ENCODE measurements at places on chromosomes 16 and 17.

GRCh38 chr17:63476854-63477479 lies at the start of gene ACE:
TSS of gene ACE (plus strand) at chr17:63477061. CDS start at chr17:63477095, 34 bp downstream.
- no peak for DNase-seq

GRCh38 chr17:20071824-20072691 lies 62.9 kb downstream of the SPECC1 start:
- no peak for DNase-seq

DNA sequence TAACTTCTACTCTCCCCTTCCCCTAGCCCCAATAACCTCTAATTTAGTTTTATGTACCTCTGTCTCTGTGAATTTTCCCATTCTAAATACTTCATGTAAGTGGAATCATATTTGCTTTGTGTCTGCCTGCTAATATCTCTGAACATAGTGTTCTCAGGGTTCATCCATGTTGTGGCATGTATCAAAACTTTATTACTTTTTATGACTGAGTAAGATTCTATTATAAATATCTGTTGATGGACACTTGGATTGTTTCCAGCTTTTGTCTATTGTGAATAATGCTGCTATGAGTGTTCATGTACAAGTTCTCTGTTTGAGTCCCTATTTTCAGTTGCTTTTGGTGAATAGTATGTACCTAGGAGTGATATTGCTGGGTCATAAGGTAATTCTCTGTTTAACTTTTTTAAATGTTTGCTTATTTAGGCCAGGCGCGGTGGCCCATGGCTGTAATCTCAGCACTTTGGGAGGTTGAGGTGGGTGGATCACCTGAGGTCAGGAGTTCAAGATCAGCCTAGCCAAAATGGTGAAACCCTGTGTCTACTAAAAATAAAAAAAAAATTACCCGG lies 92.8 kb downstream of the CHD9 start:
- no peak for DNase-seq

DNA sequence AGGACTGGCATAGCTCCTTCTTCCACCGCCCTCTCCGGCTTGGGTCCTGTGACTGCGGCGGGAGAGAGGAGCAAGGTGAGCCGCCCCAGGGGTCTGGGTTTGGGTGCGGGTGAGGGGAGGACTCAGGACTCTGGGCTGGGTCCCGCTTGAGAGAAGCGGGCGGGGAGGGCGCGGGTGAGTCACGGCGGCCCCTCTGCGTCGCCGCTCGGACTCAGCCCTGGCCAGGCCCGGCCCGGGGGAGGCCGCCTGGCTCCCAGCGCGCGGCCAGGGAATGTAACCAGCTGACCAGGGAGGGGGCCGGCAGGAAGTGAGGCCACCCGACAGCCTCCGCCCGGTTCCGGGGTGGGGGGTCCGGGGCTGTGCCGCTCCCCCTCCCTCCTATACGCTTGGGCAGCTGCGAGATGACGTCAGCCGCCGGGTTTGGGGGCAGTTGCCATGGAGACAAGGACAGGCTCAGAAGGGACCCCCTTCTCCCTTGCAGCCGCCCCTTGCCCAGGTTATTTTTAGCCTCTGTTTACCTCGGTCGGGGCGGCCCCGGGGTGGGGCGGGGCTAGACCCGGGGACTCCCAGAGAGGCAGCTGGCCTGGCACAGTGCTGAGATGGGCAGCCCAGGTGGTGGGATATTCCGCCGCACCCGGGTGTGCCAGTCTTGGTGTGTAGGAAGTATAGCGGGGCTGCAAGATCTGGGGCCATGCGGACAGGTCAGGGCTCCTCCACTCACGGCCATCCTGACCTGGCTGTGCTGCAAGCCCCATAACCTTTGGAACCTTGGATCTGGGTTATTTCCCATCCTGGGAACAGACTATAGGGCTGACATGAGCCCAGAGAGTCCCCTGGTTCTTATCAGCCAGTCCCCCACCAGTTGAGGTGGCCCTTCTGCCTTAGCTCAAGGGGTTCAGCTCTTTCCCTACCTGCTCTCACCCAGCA lies 1.6 kb downstream of the RIPOR1 start:
- peak; percentile 33 for DNase-seq

- no peak for DNase-seq
Observed at GRCh38 chr17:50207315-50207714, 5.9 kb upstream of the COL1A1 start.

- no peak for DNase-seq
Observed at GRCh38 chr17:62187681-62188080, 122.6 kb upstream of the MED13 start.

GRCh38 chr16:27083861-27084261 lies 17.1 kb downstream of the C16orf82 start:
- DNase-seq = no peak

GRCh38 chr17:19464031-19465026 lies 53.3 kb downstream of the RNF112 start:
- no peak for DNase-seq

DNA sequence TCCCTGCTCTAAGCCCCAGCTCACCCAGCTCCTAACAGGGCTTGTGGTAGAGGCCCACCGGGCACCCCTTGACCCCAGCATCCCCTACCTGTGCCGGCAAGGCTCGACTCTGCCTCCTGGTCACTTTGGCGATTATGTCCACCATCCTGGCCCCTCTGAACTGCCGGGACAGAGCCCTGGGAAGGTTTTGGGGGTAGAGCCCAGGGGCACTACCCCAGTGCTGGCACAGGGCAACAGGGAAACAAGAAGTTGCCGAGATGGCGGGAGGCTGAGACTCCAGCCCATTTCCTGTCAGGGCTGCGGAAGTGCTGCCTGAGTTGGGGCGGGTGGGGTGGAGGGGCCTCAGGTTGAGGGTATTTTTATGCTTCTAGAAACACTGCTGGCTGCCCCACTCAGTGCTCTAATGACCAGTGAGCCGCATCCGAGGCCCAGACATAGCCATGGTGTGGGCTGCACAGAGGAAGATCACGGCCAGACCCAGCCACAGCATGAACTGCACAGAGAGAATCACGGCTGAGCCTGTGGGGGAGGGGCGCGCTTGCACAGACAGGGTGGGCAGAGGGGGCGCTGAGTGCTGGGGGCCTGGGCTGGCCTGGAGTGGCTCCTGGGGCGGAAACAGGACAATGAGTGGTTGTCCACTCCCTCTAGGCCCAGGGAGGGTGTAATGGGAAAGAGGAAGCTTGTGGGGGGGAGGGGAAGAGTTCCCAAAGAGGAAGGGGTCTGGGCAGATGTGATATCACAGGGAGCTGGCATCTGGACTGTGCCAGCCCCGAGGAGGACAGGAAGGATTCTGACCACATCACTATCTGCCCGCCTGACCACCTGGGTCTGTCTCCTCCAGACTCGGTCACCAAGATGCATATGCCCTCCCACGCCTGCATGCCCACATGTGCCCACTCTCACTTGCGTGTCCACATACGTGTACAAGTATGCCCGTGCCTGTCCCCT lies 22.3 kb downstream of the ARHGAP27 start:
- DNase-seq = peak; percentile 49

- no peak for DNase-seq
Observed at GRCh38 chr16:49505556-49505955, 132.0 kb downstream of the C16orf78 start.

DNA sequence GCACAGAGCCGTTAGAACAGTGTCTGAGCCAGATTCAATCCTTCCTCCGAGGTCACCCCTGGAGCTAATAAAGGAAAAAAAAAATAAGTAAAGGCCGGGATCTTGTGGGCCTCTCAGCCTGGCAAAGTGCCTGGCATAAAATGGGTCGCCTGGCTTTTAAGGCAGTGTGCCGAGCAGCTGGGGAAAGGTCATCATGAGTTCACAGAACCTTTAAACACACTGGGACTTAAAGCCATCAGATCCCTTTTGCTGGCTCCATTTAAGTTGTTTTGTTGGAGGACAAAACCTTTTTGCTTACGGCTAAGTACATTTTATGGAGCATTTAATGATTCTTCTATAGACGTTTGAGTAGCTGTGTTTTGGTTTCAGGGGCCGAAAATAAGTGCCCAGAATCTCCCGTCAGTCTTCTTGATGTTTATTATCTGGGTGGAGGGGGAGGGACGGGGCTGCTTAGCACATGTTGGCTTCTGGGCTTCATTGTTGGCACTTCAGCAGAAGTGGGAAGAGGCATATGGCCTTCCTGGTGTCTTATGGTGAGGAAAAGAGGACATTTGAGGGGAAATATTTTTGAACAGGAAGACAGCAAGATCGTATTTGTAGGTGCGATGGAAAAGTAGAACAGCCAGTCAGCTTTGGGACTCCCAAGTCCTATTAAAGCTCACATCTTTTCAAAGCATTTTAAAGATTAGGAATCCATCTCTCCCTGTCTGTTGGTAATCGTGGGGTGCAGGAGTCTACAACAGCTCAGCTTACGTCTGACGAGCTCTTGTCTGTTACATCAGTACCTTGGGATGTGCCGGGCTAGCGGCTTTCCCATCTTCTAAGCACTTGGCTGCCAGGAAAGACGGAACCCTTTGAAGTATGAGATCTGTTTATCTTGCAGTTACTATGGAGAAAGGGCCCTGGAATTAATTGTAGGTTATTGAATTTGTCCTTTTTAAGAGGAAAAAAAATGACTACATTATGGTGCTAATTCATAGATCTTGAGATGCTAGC lies 31.1 kb downstream of the RBFOX1 start:
- no peak for DNase-seq

- DNase-seq = no peak
Observed at GRCh38 chr16:17511340-17511739, 40.6 kb upstream of the XYLT1 start.

DNA sequence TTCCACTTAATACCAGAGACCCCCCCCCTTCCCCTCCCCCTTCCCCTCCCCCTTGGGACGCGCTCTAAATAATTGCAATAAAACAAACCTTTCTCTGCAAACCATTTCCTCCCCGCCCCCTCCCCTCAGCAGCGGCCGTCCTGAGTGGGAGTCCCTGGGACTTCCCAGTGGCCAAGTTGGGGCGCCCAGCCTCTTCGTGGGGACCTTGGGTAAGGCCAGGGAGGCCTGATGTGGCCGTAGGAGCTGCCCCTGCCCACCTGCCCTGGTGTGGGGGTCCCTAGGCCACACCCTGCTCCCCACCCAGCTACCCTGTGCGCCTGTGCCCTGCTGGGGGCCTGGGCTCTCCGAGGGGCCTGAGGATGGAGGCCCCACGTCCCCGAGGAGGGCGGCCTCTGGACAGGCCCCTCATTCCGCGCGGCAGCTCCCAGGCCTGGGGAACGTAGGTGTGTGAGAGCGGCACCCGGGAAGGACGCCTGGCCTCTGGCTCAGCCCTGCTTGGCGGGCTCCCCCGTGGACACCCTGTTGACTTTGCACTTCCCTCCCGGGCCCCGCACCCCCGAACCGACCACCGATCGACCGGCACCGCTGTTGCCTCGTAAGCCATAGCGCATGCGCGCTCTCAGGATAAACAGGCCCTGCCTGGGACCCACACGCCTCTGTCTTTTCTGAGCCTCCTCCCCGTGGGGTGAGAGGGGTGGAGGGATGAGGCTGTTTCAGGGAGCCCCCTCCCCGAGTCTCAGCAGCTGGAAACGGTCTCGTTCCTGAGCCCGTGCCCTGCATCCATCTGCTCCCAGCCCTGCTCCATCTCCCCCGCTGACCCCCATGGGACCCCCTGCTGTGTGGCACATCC lies 9.0 kb downstream of the NTHL1 start:
- DNase-seq = no peak

GRCh38 chr17:5687646-5688045 lies 103.3 kb upstream of the NLRP1 start:
- DNase-seq = no peak

GRCh38 chr17:79340333-79341221 lies 266.0 kb downstream of the ENGASE start:
- DNase-seq = no peak

- no peak for DNase-seq
Observed at GRCh38 chr16:12559714-12560113, 244.0 kb downstream of the CPPED1 start.

DNA sequence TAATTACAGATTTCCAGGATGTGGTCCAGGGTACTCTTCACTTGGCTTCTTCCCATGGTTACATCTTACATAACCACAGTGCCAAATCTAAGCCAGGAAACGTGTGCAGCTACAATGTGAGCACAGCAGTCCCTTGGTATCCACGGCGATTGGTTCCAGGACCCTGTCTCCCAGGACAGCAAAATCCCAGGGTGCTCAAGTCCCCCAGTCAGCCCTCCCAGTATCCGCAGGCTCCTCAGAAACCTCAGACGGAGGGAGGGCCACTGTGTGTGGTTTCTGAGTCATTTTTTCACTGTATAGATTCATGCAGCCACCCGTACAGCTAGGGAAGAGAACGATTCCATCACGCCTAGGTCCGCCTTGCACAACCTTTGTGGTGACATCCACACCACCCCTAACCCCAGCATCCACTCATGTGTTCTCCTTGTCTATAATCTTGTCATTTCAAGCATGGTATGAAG lies 11.1 kb upstream of the ATP2C2 start:
- DNase-seq = no peak

GRCh38 chr17:39739885-39740356 lies 2.2 kb downstream of the GRB7 start:
- no peak for DNase-seq

- no peak for DNase-seq
Observed at GRCh38 chr17:40343219-40344119, 21.1 kb downstream of the GJD3 start.

GRCh38 chr16:56355786-56356275 lies 69.5 kb downstream of the AMFR start:
- no peak for DNase-seq

GRCh38 chr17:54898576-54898975 lies 2.1 kb upstream of the TOM1L1 start:
- no peak for DNase-seq

- peak; percentile 29 for DNase-seq
Observed at GRCh38 chr17:63774141-63774968, at the start of gene DDX42. TSS of gene DDX42 (plus strand) at chr17:63774170. CDS start at chr17:63787050, 12,880 bp downstream.

DNA sequence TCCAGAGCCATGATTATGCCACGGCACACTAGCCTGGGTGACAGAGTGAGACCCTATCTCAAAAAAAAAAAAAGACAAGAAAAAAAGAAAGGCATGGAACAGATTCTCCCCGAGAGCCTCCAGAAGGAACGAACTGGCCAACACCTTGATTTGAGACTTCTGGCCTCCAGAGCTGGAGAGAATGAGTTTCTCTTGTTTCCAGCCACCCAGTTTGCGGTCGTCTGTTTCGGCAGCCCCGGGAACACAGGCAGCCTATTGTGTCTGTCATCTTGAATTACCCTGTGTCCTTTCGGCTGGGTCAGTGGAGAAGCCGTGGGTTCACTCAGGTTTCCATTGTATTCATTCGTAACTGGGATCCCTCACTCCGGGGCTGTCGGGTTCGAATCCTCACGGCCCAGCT lies 83.9 kb downstream of the RPA1 start:
- DNase-seq = no peak

DNA sequence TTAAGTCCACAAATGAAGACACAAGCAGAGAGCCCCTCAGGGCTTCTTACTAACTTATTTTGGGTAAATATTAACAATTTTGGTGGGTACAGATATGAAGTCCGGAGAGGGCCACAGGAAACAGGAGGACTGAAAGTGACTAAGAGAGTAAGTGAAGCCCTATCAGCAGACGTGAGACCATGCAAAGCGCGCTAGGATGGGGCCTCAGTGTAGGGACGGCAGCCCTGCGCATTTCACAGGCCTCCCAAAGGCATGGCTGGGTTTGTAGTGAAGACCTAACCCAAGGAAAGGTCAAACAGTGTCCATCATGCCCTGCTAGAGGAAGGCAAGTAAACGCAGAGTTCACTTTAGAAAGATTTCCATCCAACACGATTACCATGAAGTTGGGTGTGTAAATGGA lies 60.0 kb upstream of the SREBF1 start:
- DNase-seq = no peak
